ENCODE measurements at places on chromosomes 12 and 14.

DNA sequence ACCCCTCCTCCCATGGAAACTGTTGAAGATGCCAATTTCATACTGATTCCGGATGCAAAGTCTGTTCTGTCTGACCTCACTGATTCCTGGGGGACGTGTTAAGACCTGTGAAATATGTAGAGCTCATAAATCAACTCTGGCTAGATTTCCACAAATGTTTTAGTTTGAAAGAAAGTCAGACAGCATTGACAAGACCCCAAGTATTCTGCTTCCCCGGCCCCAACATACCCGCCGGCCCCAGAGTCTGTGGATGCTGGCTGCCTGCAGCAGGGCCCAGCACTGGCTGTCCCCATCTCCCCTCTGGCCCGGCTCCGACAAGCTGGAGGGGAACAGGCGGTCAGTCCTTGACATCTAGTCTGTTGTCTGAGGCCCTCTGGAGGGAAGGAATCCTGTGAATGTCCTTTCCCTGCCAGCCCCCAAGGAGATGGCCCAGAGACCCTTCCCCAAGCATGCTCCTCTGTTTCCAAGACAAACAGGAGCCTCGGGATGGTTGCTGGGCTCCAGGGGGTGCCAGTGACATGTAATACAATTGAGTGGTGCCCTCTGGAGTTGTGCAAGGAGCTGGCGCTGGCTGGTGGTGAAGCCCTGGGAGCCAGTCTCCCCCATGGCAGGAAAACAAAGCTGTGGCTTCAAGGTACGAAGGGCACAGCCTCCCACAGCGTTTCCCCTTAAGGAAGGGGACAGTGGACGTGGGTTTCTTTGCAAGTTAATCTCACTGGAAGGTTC, 22.3 kb downstream of the FBLN5 start:
- DNase-seq, result no peak

- DNase-seq, result no peak
These were observed 5.3 kb upstream of the UBC start for GRCh38 chr12:124919521-124920352.

DNA sequence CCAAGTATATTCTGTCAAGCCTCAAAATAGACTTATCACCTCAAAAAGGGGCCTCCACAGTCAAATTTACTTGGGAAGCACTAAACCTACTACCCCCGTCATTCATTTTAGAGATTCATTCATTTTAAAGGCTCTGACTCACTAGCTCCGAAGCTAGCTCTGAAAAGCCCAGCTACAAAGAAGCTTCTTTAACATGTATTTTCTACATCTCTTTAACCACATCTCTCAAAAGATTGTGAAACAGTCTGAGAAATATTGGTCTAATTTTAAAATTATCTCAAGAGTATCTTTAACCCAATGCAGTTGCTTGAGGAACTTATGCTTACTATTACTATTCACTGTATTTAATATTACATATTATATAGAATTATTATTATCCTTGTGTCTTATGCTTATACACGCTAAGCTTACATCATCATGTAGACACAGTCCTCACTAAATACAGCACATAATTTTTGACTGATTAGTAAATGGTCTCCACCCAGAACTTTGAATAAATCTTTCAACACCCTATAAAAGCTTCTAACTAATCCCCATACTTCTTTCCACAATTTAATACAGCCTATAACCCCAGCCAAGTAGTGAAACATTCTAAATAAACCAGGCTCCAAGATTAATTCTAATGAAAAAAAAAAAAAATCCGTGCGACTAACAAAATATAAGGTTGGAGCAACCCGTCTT, 7.8 kb downstream of the NT5DC3 start:
- DNase-seq, result peak; percentile 51

GRCh38 chr12:117049295-117049694, 49.9 kb downstream of the TESC start:
- no peak for DNase-seq

GRCh38 chr12:78829690-78830089, 34.9 kb upstream of the SYT1 start:
- no peak for DNase-seq

Data from AG20443 (cell line).